ENCODE measurements at places on chromosomes 2 and 18.

DNA sequence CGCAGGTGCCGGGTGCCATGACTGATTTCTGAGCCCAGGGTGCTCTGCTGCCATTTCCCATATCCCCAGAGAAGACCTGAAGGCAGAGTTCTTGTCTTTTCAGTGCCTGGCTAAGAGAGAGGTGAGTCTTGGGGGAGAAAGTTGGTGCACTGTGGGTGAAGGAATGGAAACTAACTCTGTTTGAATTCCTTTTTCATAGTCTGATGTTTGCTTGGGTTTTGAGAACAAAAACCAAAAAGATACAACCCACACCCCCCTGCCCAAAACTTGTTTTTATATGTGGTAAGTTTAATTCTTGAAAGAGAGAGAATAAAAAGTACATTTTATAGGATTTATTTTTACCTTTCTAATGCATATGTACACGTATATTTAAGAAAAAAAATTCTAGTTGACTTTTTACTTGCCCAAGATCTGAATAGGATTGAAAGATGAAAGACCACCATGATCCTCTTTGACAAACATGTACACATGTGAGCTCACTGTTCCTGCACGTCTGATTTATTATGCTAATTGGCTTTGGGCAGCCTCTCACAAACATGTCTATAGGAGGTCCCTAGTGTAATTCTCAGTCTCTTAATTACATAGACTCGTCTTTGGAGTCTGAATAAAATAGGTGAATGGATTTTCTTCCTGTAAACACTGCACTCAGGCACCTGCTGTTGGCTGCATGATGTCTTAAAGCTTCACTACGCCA lies 46.3 kb downstream of the ARL4C start:
- DNase-seq, result no peak

DNA sequence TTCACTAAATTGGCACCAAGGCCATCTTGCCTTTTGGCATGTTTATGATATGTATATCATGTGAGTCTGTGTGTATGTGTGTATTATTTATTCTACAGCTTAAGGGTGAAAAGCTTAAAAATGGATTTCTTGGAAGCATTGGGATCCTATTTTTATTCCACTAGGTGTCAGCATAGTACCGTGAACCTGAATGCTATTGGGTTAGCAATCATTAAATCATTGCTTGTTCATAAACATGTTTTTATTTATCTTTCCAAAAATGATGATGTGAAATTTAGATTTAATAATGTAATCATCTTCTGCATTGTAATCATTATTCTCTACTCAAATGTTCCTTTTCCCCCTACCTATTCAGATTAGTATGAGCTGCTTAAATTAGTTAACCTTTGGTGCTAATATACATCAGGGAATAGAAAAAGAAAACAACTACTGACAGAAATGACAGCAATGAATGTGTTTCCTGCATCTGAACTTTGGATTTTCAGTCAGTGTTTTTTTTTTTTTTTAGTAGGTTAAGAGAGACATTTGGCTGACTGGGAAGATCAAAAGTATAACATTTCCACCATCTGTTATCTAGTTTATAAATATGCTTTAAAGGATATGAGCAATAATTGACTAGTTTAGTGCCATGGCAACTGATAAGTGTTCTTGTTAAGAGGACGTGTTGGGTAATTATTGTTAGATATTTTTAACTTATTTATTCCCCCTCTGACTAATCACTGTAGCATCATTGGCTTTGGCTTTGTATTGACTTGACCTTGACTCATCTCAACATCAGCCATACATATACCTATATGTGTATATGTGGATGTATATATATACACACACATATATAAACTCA lies 14.1 kb upstream of the ZSWIM2 start:
- peak; percentile 23 for DNase-seq

- no peak for DNase-seq
These were observed 2.8 kb downstream of the TEX51 start for GRCh38 chr2:126901459-126901858.

GRCh38 chr18:55206927-55207326 lies 247.7 kb upstream of the CCDC68 start:
- no peak for DNase-seq

- no peak for DNase-seq
These were observed 416.1 kb downstream of the LPIN1 start for GRCh38 chr2:12162269-12163247.

- no peak for DNase-seq
These were observed 17.0 kb downstream of the SNED1 start for GRCh38 chr2:241015439-241015838.

DNA sequence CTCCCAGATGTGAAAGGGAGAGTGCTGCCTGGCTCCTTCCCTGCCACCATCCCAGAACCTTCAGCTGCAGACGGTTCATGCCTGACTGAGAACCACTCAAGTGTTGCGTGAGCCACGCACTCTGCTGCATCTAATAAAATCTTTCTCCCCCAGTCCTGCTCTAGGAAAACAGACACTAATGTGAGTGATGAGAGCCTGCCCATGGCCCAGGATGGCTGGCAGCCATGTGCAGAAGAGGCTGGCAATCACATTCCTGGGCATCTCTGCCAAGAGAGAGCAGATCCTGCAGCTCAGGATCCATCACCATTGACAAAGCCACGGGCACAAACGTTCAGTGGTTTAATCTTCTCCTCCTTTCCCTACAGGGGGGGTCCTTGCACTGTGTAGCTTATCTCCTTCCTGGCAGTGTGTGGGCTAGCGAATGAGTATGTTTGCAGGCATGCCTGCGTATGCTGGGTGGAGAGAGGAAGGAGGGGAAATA lies 477.5 kb downstream of the SLC4A3 start:
- DNase-seq, result peak; percentile 69

GRCh38 chr2:12202313-12203075 lies 456.1 kb downstream of the LPIN1 start:
- no peak for DNase-seq

DNA sequence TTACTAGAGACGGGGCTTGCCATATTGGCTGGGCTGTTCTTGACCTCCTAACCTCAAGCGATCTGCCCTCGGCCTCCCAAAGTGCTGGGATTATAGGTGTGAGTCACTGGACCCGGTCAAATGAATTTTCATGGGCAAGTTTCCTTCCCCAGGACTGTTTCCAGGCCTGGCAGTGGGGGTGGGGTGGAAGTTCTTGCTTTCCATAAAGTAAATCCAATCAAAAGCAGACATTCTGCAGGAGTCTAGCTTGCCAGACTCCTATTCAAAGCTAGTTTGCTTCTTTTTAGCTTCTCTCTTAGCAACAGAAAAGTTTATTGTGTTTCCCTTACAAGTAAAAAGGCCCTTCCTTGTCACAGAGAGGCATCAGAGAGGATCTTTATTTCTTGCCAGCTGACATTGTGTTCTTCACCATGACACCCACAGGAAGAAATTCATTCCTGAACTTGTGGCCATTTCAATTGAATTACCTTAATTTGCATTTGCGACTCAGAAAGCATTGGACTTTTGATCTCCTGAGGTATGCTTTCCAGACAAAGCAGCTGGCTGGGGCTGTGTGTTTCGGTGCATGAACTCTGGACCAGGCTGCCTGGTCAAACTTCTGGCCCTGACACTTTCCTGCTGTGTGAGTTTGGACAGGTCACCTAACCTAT lies 37.9 kb downstream of the LYPD1 start:
- no peak for DNase-seq

GRCh38 chr2:240663546-240664190 lies 19.0 kb downstream of the AQP12B start:
- DNase-seq, result no peak

DNA sequence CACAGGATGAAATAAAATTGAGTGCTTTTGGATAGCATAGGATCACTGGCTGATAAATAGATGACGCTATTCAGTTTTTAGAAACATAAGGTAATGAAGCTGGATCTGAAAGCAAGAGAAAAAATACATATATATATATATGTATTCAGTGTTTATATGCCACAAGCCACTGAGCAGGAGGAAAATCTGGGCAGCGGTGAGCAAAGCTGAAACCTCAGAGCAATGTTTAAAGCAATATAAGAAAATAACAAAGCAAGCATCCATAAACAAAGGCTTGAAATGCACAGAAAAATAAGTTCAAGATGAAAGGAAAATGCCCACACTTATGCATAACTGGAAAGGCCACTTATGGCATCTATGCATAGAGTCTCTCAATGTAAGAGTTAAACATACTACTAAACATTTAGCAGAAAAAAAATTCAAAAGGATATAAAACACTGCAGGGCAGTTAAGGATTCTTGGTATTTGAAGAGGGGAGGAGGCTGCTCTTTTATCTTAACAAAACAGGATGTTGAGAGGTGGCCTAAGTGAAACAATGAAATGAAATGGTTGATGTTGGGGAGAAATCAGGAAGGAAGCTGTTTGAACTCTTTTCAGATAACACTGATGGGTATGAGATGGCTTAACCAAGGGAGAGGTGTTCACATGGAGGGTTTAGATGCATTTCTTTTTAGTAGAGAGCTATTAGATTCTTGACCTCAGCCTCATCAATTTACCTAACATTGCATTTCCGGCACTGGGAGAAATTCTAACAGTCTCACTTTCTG lies 129.1 kb downstream of the ARHGAP15 start:
- no peak for DNase-seq

DNA sequence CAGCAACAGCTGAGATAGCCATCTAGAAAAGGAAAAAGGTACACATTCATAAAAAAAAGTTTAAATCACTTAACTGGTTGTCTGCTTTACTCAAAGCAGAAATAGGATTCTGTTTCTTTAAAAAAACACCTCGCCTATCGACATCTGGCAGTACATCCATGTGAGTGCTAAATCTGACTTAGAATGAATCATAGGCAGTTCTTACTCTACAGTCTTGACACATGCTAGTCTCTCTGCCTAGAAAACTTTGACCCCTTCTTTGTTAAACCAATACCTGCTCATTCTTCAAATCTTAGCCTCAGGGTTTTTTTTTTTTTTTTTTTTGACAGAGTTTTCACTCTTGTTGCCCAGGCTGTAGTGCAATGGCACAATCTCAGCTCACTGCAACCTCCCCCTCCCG lies 37.1 kb upstream of the GPR75 start:
- DNase-seq, result peak; percentile 14

GRCh38 chr2:100699131-100699530 lies 120.8 kb upstream of the NPAS2 start:
- DNase-seq, result no peak

- no peak for DNase-seq
These were observed 25.8 kb upstream of the IL18RAP start for GRCh38 chr2:102397209-102397608.

DNA sequence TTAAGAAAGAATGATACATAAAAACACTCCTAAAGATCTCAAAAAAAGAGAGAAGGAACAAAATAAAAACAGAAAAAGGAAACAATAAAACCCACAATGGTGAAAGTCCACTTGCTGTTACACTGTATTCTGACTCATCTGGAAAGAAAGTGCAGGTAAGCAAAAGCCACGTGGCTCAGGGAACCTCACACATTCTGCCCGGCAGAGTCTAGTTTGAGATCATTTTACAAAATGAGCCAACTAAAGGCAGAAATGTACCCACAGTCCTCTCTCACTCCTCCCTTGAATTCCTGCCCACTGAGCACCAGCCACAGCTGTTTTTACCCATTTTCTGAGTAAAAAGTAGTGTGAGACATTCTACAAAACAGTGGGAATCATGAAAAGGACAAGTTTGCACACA lies 10.0 kb downstream of the KCNH7 start:
- no peak for DNase-seq

GRCh38 chr2:241317391-241317790 lies 1.7 kb downstream of the SEPTIN2 start:
- no peak for DNase-seq

DNA sequence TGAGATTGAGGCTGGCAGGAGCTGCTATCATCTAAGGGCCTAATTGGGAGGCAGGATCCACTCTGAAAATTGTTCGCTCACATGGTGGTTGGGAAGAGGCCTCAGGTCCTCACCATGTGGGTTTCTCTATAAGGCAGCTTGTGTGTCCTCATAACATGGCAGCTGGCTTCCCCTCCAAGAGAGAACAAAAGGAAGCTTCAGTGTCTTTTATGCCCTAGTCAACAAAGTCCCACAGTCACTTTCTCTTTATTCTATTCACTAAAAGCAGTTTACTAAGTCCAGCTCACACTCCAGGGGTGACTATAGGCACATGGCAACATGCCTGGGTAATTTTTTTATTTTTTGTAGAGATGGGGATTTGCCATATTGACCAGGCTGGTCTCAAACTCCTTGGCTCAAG lies 5.8 kb upstream of the ITGAV start:
- DNase-seq, result no peak

- DNase-seq, result no peak
These were observed 388.9 kb downstream of the ZEB2 start for GRCh38 chr2:144131042-144131441.

DNA sequence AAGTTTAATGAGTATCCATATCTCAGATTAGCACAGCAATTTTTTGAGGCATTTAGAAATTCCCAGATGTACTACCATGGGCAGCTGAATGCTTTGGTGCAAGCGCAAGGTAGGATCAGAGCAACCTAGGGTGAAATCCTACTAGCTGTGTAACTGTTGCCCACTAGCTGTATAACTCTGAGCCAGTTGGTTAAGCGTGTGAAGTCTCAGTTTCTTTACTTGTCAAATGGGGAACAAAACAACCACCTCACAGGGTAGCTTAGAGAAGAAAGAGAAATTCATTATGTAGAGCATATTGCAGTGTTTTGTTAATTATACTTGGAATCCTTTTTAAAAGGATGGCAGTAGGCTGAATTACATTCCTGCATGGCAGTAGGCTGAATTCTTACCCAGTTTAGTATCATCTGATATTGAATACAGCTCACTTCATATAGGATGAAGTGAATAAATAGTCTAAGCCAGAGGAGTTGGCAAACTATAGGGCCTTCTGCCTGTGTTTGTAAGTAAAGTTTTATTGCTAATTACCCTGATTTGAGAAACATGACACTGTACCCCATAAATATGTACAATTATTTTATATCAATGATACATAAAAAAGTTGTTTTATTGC lies 180.7 kb downstream of the PLCL1 start:
- DNase-seq, result no peak

- no peak for DNase-seq
These were observed 24.5 kb downstream of the ABCB11 start for GRCh38 chr2:169006665-169007064.

DNA sequence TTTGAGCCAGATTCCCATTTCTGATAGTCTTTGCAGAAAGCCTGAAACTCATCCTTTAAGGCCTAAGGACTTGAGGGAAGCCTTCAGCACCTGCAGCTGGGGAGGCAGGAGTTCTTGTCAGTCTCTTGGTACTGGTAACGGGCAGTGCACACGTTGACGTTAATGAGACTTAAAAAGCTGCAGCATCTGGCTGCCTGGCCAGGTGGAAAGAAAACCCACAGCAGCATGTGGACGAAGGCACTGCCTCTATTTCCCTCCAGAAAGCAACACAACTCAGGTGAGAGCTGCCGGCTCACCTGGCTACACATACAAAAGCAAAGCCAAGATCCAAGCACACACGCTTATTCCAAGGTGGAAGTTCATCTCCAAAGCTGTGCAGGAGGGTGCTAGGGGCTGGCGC lies 178.8 kb downstream of the ANAPC1 start:
- DNase-seq, result no peak

GRCh38 chr2:200302940-200303727 lies 3.4 kb upstream of the SPATS2L start:
- peak; percentile 37 for DNase-seq

All from HTR-8/SVneo (cell line).